ENCODE measurements at places on chromosomes 5 and 9.

DNA sequence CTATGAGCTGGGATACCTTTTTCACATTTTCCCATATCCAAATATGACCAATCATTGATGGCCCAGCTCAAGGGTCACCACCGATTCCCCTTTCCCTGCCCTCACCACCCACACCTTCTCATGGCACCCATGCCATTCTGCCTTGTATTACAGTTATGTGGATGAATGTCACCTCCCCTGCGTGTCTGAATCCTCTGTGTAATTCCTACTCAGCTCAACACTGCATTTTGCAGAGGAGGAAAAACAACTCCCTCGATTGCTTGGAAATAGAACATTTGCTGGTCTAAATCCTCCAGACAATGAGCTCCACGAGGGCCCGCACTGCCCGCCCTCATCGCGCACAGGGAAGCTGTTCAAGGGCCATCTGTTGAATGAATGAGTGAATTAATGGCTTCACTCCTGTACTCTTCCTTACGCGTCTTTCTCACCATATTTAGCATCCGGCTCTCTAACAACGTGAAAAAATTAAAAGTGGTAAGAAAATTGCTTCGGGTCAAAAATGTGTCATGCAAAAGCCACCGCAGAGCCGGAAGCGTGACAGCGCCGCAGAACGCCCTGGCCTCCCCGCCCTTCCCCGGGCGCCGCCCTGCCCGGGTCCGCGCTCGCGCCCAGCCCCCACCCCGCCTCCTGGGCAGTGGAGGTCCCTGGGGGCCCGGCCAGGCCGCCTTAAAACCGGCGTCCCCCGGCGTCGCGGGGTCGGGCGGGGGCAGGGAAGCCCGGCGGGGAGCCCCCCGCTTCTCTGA lies 704 bp downstream of the SUSD1 start:
- DNase-seq: peak; percentile 33

DNA sequence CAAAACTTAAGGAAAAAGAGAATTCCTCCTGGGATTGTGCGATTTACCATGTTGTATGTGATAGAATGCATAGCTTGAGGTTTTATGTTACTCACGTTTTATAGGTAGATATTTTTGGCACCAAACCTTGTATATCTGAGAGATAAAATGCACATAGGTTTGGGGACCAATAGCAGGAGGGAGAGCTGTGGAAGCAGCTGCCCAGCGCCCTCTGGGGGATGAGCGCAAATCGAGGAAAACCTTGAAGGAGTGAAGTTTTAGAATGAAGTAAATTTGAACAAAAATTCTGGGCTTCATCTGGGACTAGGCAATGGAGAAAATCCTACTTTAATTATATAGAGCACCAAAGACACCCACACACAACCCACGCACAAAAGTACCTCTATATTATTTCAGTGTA lies 197.0 kb downstream of the ADCY2 start:
- DNase-seq: no peak

GRCh38 chr9:94490465-94490864 lies 64.4 kb upstream of the PCAT7 start:
- peak; percentile 10 for DNase-seq

- no peak for DNase-seq
Observed at GRCh38 chr5:74424162-74424868, 216.2 kb downstream of the ENC1 start.

DNA sequence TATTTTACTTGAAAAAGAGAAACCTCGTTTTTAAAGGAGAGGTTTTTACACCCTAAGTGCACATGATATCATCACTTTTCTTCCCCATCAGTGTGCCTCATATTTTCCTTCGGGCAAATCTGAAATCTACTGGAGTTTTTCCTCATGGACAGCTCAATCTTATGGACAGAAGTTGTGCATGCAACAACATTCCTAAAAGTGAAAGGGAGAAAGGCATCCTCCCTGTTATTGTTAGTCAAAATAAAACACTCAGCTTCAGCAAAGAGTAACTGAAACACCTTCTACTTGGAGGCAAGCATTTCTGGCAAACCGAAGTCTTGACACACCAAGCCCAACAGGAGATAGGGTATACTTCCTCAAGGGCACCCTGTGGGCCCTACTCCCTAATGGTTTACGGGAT lies 217.9 kb downstream of the BNC2 start:
- peak; percentile 33 for DNase-seq

DNA sequence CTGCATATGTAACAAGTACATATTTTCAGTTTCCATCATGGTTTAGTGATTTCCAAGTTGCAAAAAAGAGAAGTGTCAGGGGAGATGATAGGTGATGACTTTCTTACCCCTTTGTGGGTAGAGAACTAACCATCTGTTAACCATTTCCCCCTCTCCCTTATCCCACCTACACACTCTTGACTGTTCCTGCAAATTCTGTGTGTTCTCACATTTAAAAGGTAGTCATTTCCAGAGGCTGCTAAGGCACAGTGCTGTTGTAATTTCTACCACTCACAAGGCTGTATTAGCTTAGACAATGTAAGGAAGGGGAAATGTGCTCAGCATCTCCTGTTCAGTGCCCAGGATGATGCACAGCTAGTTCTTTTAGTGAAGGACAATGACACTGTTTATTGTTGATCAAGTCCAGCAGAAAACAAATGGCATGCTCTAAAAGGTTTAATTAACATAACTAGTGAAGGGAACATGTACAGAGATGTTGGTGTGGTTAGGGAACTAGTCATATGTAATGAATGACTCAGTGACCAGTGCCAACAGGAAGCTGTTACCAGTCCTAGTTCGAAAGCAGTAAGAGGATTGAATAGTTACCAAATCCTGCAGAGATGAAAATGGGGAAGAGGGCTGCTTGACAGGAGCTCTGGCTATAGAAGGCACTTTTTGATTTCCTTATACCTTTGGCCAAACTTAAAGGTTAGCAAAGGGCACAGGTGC lies 165.1 kb downstream of the PLK2 start:
- peak; percentile 27 for DNase-seq

DNA sequence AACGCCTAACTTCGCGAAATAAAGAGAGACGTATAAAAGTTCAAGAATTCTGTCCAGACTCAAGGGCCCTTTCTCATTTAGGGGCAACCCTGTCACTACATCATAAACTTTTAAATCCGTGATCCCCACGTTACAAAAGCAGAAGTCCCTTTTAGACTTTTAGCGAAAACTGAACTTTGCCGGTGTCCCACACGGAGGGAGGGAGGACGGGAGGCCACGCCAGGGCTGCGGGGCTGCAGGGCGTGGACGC lies 515 bp upstream of the F2R start:
- no peak for DNase-seq

- DNase-seq: no peak
Observed at GRCh38 chr9:72983056-72983455, 30.2 kb upstream of the ALDH1A1 start.

All from fibroblast of upper back skin (primary cell).